ENCODE measurements at places on chromosomes 16 and 17.

- H3K4me1 ChIP-seq, result no peaks in the 10 kb centered on the region
- no peaks in the 10 kb centered on the region for H3K27me3 ChIP-seq
- H3K36me3 ChIP-seq, result peaks cover 44% of the 10 kb centered on the region
- H3K4me3 ChIP-seq, result no peak overlapping the region
- DNase-seq, result no peak
- H3K27ac ChIP-seq, result no peak overlapping the region
Observed at GRCh38 chr17:19770985-19771735, 23.1 kb upstream of the ALDH3A1 start.

- H3K36me3 ChIP-seq, result no peaks in the 10 kb centered on the region
- no peaks in the 10 kb centered on the region for H3K27me3 ChIP-seq
- DNase-seq, result peak; percentile 90
- H3K4me1 ChIP-seq, result no peaks in the 10 kb centered on the region
Observed at GRCh38 chr17:53032861-53033271, 789.9 kb upstream of the KIF2B start.

- no peaks in the 10 kb centered on the region for H3K27me3 ChIP-seq
- peaks cover 26% of the 10 kb centered on the region for H3K36me3 ChIP-seq
- peak overlapping the region; percentile 10 for H3K27ac ChIP-seq
- peak overlapping the region; percentile 70 for H3K4me3 ChIP-seq
Observed at GRCh38 chr17:39196241-39196807, 1.1 kb downstream of the CACNB1 start.

- peak; percentile 49 for DNase-seq
- no peaks in the 10 kb centered on the region for H3K27me3 ChIP-seq
- H3K36me3 ChIP-seq, result no peaks in the 10 kb centered on the region
- H3K4me1 ChIP-seq, result peaks cover 40% of the 10 kb centered on the region
Observed at GRCh38 chr17:57956291-57957119, 1.3 kb upstream of the CUEDC1 start.

GRCh38 chr16:35339337-35339736 lies 1879.9 kb downstream of the TP53TG3F start:
- no peaks in the 10 kb centered on the region for H3K27me3 ChIP-seq
- H3K4me3 ChIP-seq, result no peak overlapping the region
- H3K36me3 ChIP-seq, result no peaks in the 10 kb centered on the region
- H3K27ac ChIP-seq, result no peak overlapping the region
- no peaks in the 10 kb centered on the region for H3K4me1 ChIP-seq
- no peak for DNase-seq

GRCh38 chr17:64297467-64298088 lies 34.5 kb upstream of the TEX2 start:
- H3K27ac ChIP-seq, result no peak overlapping the region
- no peaks in the 10 kb centered on the region for H3K36me3 ChIP-seq
- H3K27me3 ChIP-seq, result no peaks in the 10 kb centered on the region
- peaks cover 4% of the 10 kb centered on the region for H3K4me1 ChIP-seq

DNA sequence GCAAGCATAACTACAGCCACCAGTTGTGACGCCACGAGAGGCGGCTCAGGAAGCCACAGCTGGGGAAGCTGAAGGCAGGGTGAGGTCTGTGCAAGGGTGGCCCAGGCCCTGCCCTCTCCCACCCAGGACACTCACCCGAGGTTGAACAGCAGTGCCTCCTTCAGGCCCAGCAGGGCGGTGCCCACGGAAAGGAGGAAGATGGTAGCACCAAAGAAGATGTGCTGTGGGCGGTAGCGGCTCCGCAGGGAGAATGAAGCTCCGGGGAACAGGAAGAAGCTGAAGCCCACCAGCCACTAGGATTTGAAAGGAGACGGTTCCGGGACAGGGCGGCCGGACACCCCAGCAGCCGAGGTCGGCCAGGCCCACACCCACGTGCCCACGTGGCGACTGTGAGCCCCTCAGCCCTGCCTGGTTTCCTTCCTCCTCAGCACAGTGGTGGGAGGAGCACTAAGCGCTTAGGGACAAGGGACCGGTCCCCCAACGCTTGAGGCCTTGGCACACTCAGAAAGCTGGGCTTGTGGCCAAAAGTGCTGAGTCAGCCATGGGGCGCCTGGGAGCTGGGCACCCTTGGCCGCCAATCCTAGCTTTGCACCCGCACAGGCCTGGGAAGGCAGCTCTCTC lies 11.0 kb downstream of the CYB561 start:
- no peak overlapping the region for H3K4me3 ChIP-seq
- no peaks in the 10 kb centered on the region for H3K27me3 ChIP-seq
- peak overlapping the region; percentile 87 for H3K27ac ChIP-seq
- no peaks in the 10 kb centered on the region for H3K36me3 ChIP-seq
- DNase-seq, result peak; percentile 84
- H3K4me1 ChIP-seq, result peaks cover 73% of the 10 kb centered on the region

DNA sequence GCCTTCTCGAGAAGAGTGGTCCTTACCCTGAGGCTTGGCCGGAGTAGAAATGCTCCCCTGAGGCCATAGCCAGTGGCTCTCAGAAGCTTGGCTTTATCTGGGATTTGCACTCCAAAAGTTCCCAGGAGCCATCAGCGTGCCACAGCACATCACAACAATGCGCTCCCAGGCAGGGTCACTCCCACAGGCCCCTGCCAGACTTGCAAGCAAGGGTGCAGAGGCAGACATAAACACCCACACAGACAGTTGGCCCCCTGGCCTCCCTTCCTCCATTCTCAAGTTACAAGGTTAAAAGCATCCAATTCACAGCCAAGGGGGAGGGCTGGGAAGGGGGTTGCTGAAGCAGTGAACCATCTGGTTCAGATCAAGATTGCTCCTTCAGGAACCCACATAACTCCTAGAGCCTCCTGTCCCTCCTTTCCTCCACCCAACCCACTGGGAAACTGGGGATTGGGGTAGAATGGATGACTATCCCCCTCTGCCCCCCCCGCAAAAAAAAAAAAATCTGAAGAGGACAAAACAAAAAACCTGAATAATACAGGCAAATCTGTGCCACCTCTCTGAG lies 1.8 kb downstream of the ST3GAL2 start:
- no peak for DNase-seq
- H3K36me3 ChIP-seq, result no peaks in the 10 kb centered on the region
- peak overlapping the region; percentile 75 for H3K27ac ChIP-seq
- H3K4me1 ChIP-seq, result peaks cover 37% of the 10 kb centered on the region

DNA sequence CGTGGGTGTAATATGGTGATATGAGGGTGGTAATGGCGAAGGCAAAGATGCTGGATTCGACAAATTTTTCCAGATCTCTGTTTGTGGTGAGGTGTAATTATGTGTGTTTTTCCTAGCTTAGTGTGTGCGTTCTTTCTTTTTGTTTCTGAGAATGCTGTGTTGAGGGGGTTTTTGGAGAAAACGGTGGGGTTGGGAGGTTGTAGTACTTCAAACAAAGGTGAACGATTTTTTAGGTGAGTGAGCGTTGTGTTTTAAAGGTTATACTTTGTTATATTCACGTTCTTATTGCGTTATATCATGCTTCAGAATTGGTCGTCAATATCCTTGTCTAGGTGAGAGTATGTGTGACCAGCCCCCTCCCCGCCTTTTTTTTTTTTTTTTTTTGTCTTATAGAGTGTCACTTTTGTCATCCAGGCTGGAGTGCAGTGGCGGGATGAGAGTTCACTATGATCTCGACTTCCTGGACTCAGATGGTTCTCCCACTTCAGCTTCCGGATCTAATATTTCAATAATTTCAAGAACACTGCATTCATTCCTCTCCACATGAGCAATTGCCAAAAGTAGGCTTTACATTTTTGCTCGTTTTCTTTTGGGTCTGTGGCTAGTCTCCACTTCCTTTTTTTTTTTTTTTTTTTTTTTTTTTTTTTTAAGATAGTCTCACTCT lies 82.2 kb upstream of the RNU2-1 start:
- no peak overlapping the region for H3K4me3 ChIP-seq
- no peaks in the 10 kb centered on the region for H3K4me1 ChIP-seq
- peak overlapping the region; percentile 60 for H3K27ac ChIP-seq
- H3K36me3 ChIP-seq, result no peaks in the 10 kb centered on the region

- no peak overlapping the region for H3K4me3 ChIP-seq
- DNase-seq, result peak; percentile 75
- peaks cover 38% of the 10 kb centered on the region for H3K27me3 ChIP-seq
- no peak overlapping the region for H3K27ac ChIP-seq
Observed at GRCh38 chr17:74864866-74865395, 5.2 kb upstream of the GRIN2C start.

GRCh38 chr17:30475206-30475605 lies 2.0 kb upstream of the GOSR1 start:
- peaks cover 6% of the 10 kb centered on the region for H3K4me1 ChIP-seq
- peak; percentile 4 for DNase-seq
- H3K27ac ChIP-seq, result no peak overlapping the region
- H3K36me3 ChIP-seq, result peaks cover 11% of the 10 kb centered on the region
- no peaks in the 10 kb centered on the region for H3K27me3 ChIP-seq
- H3K4me3 ChIP-seq, result no peak overlapping the region

Measured in stomach (tissue), 19 donors.